SHP77 treated with DMSO at 0.1 percent for 48 hours (cell line): ENCODE measurements at places on chromosomes 5 and 9.

DNA sequence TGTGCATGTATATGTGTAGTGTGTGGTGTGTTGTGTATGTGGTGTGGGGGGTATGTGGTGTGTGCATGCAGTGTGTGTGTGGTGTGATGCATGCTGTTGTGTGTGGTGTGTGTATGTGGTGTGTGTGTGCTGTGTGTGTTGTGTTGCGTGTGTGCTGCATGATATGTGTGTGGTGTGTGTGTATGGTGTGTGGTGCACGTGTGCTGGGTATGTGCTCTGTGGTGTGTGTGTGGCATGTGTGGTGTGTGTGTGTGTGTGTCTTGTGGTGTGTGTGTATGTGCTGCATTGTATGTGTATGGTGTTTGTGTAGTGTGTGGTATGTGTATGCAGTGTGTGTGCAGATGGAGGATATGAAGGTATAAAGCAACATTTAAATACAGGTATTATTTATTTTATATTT lies 50.5 kb upstream of the CKS2 start:
- no peak for DNase-seq

- DNase-seq = no peak
These were observed 323.4 kb downstream of the FBXL7 start for GRCh38 chr5:15823398-15823797.

DNA sequence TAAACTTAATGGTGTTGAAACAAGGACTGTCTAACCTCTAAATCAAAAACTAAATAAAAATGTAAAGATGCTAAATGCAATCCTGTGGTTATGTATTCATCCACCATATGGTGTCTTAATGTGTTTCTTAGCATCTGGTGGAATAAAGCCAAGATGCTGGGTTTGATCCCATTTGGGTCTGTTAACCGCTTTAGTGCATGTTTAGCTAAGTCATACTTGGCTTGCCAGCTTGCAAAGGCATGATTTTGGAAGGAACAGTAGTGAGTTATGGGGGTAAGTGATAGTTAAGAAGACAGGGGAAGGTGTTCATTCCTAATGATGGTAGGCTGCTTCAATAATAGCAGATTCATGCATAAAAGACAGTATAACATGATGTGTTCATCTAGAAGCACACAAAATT lies 139.0 kb upstream of the SLC27A6 start:
- no peak for DNase-seq

- DNase-seq = no peak
These were observed 46.4 kb upstream of the SLCO6A1 start for GRCh38 chr5:102545175-102545574.

DNA sequence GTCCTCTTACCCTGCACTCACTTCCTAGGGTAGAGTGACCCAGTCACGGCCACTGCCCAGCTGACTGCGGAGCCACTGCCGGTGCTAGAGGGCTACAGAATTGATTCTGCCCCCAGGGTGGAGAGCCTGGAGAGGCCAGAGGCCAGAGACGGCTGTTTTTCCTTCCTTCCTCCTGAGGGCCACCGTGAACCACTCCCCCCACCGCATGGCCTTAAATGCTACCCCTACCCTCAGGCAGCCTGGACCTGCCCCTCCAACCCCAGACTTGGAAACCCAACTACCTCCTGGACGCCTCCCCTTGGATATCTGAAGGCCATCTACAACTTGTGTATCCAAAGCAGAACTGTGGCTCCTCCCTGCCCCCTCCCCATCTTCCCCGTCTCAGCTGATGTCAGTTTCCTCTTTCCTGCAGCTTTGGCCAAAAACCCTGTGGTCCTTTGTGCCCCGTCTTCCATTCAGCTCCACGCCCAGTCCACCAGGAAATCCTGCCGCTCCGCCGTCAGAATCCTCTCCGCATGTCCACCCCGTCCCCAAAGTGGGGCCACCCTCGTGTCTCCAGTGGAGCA lies 16.3 kb downstream of the SH2D3C start:
- DNase-seq = no peak

DNA sequence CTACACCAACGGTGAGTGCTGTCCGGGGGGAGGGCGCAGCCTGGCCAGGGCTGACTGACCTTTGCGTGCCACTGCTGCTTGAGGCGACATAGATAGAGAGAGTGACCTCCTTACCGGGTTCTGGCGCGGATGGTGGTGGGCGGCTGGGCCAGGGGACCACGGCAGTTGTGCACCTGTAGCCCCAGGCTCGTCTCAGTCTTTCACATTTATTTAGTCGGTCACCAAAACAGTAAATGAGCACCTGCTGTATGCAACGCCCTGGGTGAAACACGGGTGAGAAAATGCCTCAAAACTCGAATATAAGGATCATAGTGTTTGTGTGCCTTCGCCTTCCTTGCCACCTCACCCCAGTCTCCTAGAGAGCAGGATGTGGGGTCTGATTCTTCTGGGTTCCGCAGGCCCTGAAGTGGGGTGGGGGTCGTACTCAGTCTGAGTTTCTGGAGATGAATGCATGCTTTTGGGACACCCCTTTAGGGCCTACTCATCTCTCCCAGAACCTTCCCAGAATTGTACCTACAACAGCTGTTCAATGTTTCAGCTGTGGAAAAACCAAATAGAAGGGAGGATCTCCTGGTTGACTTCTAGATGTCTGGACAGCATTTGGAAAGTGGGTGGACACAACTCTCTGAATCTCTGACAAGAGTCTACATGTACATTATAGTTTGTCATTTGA lies 714 bp downstream of the SEC24A start:
- DNase-seq = no peak
